ENCODE measurements at places on chromosomes 12 and 14.

GRCh38 chr12:80411787-80412186, 32.2 kb upstream of the PTPRQ start:
- DNase-seq = no peak

- no peak for DNase-seq
These were observed 5.4 kb downstream of the GAPDH start for GRCh38 chr12:6539707-6540134.

DNA sequence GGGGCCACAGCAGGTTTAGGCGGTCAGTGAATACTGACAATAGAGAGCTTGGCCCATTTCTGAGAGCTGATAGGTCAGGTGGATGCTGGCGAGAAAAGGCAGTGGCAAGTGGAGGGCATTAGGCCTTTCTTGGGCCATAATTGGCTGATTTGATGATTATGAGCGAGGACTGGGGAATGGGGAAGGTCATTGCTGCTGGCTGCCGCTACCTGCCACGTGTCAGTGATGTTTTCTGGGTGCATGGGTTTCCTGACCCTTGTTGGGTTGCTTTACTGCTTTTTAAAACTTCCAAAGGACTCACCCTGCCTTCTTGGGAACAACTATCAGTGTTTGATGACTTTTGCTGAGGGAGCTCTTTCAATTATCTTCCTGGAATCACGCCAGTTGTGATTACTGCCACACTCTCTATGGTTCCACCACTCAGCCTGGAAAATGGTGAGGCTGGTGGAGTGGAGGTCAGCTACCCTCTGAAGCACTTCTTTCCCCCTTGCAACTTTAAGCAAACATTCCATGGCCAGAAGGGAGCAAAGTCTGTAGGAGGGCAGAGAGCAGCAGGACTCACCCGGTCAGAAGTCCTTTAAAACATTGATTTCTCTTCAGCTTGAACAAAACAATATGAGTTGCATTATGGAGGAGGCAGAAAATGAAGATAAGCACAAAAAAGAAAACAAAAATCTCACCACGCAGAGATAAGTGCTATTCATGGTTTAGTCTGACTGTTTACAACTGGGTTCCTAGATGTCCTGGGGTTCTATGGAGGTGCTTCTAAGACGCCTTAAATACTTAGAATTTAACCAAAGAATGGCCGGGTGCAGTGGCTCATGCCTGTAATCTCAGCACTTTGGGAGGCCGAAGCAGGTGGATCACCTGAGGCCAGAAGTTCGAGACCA, 12.1 kb upstream of the SLC10A1 start:
- DNase-seq = no peak

DNA sequence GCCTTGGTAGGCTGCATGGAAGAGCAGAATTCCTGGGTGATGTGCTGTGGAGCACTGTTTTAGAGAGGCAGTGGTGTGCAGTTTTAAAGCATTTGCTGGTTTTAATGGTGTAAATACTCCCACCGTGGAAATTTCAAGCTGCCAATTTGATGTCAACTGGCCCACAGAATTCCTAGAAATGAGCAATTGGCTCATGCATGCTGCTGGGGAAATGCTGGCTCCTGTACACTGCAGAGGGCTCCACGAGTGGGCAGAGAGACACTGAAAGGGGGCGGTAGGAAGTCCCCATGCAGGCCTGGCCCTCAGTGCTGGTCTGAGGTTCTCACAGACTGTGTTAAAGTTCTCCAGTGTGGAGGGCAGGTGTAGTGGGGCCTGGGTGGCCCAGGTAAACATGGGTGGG, 99.4 kb upstream of the NTF3 start:
- DNase-seq = no peak

DNA sequence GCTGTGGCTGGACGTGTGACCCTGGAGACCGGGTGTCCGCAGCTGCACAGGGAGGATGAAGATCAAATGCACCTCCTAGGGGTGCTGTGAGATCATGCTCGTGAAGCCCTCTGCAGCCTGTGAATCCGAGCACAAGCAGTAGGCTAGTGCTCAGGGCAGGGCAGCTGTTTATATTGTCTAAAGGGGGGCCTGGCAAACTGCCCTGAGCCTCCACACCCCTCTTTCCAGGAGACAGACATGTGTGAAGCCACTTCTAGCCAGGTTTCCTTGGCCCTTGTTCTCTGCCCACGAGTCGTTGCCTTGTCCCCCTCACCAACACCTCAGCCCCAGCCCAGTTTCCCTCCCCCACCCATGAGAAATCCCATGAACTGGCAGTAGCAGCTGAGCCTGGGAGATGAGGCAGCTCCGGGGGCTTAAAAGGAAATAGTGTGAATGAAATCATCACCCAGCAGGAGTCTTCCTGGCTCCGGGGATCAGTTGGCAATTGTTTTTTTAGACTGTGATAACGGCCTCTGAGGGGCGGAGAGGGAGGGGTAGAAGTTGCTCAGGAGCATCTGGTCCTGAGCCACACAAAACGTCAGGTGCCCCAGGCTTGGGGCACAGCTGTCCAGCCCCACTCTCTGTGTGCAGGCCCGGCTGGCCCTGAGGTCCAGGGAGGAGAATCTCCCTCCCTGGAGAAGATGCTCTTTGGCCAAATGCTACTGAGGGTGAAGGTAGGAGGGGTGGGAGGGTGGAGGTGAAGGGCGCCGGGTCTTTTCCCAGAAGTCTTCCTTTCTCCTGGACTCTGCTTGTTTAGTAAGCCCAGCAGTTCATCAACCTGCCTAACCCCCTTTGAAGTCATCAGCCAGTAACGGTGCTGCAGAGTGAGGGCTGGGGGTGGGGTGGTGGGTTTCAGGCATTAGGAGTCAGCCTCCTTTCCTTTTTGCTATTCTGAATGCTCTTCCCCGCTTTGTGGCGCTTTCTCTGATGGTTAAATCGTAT, 4.0 kb downstream of the FGF6 start:
- no peak for DNase-seq
